Activated T-cell treated with anti-CD3 and anti-CD28 coated beads for 48 hours (primary cell): ENCODE measurements at places on chromosomes 2 and 18.

- DNase-seq: no peak
Observed at GRCh38 chr18:10585260-10585659, 59.4 kb downstream of the NAPG start.

GRCh38 chr2:9764153-9764778 lies 79.0 kb upstream of the TAF1B start:
- no peak for DNase-seq

DNA sequence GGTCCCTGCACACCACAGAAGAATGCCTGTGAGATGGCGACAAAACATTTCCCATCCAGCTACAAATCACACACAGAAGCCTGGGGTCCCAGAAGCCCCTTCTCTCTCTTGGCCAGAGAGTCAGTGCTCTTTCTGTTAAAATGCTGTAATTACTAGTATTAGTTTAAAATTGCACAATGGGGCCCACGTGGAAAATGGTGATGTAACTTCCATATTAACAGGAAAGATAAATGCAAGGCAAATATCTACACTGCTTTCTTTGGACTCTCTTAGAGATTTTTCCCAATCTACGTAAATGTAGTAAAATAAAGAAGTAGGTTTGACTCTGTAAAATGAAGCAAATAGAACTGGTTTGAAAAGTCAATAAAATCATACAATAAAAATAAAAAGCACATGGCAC lies 113.9 kb upstream of the TFCP2L1 start:
- DNase-seq: no peak

GRCh38 chr2:225757248-225757647 lies 357.7 kb downstream of the NYAP2 start:
- no peak for DNase-seq

DNA sequence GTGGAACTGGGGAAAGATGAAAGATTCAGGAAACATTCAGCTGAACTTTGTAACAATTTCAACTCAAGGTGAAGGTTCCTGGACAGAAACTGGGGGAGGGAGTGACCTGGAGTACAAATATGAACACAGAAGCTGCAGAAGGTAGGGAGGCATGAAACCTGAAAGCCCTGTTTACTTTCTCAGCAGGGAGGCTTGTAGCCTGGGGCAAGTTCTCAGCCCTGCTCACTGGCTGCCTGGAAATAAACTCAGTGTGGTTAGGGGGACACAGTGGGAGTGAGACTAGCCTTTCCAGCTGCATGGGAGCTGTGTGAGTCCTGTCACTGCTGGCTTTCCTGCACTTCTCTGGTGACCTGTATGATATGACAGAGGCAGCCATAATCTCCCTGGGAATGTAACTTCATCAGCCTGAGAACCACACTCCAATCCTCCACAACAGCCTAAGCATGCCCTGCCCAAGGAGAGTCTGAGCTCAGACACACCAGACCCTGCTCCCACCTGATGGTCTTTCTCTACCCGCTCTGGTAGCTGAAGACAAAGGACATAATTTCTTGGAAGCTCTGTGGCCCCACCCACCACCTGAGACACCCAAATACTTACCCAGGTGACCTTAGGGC lies 77.0 kb downstream of the ZSWIM2 start:
- no peak for DNase-seq

DNA sequence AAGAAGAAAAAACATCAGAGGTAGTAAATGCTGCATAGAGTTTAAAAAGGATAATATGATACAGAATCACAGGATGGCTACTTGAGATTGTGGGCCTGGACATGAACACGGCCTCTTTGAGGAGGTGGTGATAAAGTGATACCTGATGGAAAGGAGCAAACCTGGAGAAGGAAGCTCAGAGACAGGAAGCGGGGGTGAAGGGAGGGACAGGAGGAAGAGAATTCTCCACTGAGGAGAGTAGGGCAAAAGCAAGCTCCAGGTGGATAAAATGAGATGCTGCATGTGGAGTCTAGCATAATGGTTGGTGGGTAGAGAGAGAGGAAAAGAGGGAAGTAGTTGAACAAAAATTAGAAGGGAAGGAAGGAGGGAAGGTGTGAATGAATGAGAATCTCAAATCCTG lies 77.0 kb upstream of the GALNT3 start:
- no peak for DNase-seq

GRCh38 chr2:61254536-61254935 lies 92.5 kb downstream of the C2orf74 start:
- no peak for DNase-seq

GRCh38 chr2:127768775-127769479 lies 42.0 kb downstream of the WDR33 start:
- DNase-seq: no peak

DNA sequence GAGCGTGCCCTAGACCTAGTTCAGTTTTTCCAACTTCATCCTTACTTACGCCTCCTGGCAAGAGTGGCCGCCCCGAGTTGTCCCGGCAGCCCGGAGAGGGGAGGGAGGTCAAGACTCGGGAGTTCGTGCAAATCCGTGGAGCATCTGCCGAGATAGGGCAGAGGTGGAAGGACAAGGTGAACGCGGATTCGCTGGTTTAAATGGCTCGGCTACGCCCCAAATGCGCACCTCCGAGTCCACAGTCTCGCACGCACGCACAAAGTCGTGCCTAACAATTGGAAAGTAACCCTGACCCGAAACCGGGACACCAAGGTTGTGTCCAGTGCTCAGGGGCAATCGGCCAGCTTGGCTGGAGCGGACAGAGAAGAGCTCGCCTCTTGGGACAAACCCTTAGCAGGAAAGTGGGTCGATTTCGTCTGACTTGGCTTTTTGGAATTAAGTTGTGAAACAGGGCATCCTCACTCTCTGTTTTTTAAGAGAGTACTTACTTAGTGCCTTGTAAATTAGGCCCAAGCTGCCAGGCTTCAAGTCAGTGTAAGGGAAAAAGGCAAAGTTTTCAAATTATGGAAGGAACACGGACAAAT lies 726 bp upstream of the SS18 start:
- no peak for DNase-seq

- DNase-seq: no peak
Observed at GRCh38 chr18:21805771-21806366, 65.3 kb downstream of the MIB1 start.

DNA sequence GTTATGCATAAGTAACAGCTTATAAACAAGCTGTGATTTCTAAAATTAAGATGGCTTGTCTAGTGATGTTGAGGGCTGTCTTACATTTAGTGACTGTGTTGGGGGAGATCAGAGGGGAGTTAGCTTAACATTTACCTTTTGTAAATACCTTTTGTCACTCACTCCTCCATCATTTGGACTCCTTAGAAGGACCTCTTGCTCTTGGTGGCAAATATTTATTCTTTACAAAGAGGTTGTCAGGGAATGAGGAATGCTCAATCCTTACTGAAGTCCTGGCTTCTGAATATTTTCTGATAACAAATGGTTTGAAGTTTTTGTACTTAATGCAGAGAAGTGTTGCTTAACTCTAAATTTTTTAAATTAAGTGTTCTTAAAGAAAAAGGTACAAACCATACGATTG lies 438.8 kb upstream of the FAM98A start:
- DNase-seq: no peak

DNA sequence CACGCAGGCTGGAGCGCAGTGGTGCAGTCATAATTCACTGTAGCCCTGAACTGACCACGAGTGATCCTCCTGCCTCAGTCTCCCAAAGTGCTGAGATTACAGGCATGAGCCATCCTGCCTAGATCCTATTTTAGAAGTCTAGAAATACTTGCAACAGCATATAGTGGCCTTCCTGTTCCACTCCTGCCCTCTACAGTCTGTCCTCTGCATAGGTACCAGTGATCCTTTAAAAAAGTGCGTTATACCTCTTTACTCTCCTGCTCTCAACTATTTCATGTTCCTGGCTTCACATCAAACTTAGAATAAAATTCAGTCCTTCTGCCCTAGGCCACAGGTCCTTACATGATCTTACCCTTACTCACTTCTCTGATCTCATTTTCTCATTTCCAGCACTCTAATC lies 6.0 kb downstream of the COMMD1 start:
- no peak for DNase-seq

DNA sequence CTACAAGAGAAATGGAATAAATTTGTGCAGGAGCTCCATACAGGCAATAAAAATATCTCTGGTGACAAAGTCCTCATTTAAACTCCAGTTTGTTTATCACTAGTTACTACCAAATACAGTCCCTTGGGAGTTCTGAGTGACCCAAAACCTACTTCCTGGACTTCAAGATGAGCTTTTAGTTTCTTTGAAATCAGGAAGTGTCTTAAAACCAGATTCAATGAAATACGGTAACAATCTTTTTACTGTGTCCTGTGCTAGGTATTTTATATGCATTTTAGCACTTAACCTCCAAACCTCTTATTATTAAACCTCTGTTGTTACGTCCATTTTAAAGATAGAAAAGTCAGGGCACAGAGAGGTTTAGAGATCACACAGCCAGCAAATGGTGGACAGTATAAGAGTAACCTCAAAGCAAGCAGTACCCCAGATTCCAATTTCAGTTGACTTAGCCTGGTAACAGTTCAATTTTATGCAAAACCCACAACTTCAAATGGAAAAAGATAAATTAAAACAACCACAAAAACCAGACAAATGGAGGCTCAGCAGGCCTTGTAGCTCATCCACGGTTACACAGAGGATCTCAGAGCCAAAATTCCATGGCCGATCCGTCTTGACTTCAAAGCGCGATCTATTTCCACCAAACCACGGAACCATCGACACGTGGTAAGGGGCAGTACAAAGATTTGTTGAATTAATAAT lies 1.3 kb upstream of the KCMF1 start:
- no peak for DNase-seq

GRCh38 chr2:191892391-191892790 lies 45.5 kb upstream of the CAVIN2 start:
- DNase-seq: no peak

- DNase-seq: no peak
Observed at GRCh38 chr2:13104723-13105122, 388.0 kb downstream of the TRIB2 start.

DNA sequence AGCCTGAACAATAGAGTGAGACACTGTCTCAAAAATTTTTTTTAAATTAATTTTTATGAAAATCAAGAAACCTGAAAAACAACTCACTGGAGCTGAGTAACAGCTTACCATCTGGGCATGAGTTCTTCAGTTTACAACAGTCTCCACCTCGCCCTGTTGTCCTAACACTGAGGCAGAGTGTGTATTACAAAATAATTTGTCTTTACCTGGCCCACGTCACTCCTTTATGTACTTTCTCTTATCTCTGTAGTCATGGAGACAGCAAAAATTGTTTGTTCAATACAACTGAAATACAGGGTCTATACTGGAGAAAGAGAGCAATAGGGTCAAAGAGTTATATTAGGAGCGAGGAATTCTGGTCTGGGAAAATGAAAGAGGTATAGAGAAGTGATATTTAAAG lies 48.1 kb downstream of the CYTIP start:
- no peak for DNase-seq

DNA sequence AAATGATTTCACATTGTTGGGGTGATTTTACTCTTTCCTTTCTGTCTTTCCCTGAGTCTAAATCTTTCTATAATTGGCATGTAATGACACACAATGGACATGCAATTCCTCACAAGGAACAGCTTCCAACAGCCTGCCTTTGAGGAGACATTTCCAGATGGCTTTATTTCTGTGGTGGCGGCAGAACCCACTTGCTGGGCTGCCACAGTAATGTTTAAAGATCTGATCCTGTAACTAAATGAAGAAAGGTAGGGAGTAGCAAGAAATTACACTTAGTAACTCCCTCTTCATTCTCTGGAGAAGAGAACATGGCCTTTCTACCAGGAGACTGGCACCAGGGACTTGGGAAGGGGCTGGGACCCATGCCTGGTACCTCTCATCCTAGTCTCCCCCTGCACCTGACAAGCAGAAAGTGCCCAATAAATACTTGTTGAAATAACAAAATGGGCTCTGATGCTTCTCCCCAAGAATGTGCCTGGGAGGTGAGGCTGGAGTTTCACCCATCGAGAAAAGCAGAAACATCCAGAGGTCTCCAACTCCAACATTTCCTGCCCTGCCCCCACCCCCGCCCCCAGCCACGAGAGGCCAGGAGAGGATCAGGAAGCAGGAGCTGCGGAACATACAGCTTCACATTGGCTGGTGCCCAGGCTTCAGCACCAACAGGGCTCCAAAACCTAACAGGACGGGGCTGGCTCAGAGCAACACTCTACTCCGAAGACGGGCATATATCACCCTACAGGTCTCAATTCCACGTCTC lies 92.1 kb downstream of the PXDN start:
- DNase-seq: no peak

DNA sequence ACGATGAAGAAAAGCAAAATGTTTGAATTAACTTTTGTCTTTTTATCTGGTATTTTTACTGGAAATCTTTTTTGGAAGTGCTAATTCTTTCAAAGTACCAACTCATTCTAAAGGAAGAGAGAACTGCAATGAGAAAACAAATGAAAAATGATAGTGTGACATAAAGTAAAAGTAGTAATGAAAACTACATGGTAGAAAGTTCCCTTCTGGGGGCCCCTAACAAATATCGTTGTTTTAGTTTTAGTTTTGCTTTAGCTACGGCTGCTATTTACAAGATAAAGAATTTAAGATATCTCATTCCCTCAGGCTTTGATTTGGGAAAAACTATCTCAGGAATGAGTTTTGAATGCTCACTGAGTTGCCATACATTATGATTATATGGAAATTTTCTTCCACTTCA lies 161.4 kb downstream of the XIRP2 start:
- DNase-seq: no peak
